ENCODE measurements at places on chromosomes 2 and 18. TPM values are rescaled to one million over a fixed set of nuclear protein-coding genes. Genes with fewer than 3 reads are reported as not detected.

Gene MOCOS
- 0.11 TPM for total RNA-seq

DNA sequence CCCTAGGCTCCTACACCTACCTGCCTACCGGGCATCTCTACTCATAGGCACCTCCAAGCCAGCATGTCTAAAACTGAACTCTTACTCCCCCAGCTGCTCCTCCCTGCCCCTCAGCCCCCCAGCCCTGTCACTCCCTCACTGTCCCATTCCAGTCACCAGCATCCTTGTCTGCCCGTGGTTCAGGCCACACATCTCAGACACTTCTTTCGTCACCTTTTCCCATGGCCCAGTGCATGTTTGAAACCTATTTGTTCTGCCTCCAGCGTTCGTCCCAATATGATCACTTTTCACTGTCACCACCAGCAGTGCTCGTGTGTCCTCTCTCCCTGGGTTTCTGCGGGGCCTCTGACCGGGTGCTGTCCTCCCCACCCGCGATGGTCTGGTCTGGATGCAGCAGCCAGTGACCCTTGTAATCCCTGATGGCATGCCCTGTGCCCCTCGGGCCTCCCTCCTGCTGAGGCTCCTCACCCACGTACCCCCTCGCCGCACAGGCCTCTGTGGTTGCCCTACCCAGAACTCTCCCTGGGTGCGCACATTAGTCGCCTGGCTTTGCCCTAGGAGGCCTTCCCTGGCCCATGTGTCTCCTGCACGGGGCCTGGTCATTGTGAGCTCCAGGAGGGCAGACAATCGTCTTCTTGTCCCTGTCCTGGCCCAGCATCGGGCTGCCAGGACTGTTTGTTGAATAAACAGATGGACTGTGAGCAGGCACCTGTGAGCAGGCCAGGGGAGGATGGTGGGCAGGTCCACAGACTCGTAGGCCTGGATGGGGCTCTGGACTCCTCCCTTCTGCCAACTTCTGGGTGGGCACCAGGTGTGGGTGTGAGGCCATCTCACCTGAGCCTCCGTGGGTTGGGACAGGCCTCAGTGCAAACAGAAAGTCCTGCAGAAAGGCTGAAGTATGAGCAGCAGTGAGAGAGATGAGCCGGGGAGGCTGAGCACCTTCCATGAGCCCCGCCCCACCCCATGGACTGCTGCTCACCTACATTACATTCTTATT lies 15.5 kb downstream of the LDLRAD4 start:
- H3K4me3 ChIP-seq = no peak overlapping the region
- H3K4me1 ChIP-seq = no peaks in the 10 kb centered on the region
- no peaks in the 10 kb centered on the region for H3K27me3 ChIP-seq
- no peak for DNase-seq
- H3K27ac ChIP-seq = no peak overlapping the region

Gene PRSS56
- total RNA-seq = not detected

Gene PRKAG3
- not detected for total RNA-seq

Gene ZNF521
- not detected for total RNA-seq

DNA sequence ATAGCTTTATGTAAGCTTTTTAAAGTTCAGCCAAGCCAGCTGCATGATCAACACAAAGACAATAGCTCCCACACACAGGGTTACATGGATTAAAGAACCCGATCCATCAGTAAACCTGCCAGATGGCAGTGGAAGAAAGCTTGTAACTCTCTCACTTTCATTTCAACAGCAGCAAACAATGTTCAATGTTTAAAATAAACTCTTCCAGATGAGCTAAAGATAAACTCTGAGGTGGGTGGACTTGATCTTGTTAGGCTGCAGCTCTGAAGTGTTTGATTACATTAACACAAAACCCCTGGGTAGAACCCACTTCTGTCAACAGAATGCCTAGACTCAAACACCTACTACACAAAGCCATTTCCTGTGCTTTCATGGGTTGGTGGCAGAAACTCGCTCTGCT lies 13.9 kb downstream of the RDH14 start:
- no peak overlapping the region for H3K4me3 ChIP-seq
- DNase-seq = no peak
- H3K36me3 ChIP-seq = peaks cover 8% of the 10 kb centered on the region
- H3K27ac ChIP-seq = no peak overlapping the region

DNA sequence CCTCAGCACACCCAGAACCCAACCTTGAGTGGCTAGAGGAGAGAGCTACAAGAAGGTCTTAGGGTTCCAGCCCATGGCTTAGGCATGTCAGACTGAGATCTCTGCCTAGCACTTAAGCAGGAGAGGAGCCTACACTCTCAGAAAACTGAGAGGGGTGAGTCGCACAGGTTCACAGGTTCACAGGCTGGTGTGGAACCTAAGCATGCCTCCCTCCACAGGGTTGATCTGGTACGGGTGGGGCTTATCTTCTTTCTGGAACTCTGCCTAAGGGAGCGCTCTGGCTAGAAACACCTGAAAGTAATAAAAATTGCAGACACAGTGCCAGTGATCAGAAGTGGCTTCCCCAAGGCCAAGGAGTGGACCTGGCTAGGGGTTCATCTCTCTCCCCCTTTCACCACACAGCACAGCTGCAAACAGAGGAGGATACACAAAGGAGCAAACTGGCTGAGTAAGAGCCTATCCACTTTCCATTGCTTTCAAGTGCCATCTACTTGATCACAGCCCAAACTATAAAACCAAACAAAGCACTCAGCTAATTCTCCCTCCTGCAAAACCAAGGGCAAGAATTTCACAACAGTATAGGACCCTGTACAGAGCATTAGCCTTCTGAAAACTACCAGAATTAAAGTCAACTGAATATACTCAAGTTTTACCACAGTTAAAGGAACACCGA lies 481.9 kb upstream of the SETBP1 start:
- H3K27me3 ChIP-seq = peaks cover 2% of the 10 kb centered on the region
- DNase-seq = no peak
- H3K36me3 ChIP-seq = no peaks in the 10 kb centered on the region
- no peak overlapping the region for H3K27ac ChIP-seq
- H3K4me1 ChIP-seq = no peaks in the 10 kb centered on the region

- no peaks in the 10 kb centered on the region for H3K36me3 ChIP-seq
- peaks cover 5% of the 10 kb centered on the region for H3K27me3 ChIP-seq
- H3K27ac ChIP-seq = no peak overlapping the region
- H3K4me3 ChIP-seq = no peak overlapping the region
Measured at GRCh38 chr18:10410472-10411308, 43.7 kb upstream of the APCDD1 start.

DNA sequence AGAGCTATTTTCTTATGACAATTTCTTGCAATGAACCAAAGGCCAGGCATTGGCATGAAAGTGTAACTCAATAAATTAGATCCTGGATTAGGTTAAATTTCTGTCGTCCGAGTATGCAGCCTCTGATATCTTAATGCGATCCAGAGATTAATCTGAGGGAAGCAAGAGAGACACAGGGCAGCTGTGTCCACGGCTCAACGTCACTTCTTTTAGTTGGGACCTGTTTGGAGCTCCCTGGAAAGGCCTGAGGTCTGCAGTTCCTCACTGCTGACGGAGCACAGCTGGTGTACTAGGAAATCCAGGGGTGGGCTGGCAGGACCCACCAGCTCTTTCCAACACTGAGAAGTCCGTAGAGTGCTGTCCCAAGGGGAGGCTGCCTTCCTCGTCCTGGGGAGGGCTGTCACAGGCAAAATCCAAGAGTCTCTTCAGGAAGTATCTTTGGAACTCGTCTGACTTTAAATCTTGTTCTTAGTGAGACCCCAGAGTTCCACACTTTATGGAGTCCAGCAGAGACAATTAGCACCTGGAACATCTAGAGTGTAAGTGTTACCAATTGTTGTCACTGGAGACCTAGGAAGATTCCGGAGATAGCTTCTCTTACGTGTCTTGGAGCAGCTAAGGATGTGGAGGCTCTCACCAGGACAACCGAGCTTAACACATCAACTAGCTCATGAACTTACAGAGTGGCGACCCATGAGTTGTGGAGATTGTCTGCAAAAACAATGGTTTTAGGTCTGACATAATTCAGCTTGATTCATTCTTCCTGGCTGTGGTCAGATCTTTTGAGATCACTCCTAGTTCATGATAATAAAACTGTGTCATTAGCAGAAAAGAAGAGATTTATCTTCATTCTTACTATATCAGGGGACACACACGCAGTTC lies 173.7 kb downstream of the ACKR3 start:
- no peak overlapping the region for H3K27ac ChIP-seq
- H3K4me3 ChIP-seq = no peak overlapping the region
- no peaks in the 10 kb centered on the region for H3K4me1 ChIP-seq

Gene VWC2L
- total RNA-seq = not detected

GRCh38 chr2:16629770-16630169 lies 35.9 kb downstream of the CYRIA start:
- no peak for DNase-seq
- peaks cover 5% of the 10 kb centered on the region for H3K27me3 ChIP-seq
- no peaks in the 10 kb centered on the region for H3K36me3 ChIP-seq

Gene HNMT
- total RNA-seq = not detected

GRCh38 chr2:163364736-163365135 lies 371.1 kb downstream of the FIGN start:
- no peak overlapping the region for H3K4me3 ChIP-seq
- no peaks in the 10 kb centered on the region for H3K36me3 ChIP-seq
- H3K27ac ChIP-seq = no peak overlapping the region

DNA sequence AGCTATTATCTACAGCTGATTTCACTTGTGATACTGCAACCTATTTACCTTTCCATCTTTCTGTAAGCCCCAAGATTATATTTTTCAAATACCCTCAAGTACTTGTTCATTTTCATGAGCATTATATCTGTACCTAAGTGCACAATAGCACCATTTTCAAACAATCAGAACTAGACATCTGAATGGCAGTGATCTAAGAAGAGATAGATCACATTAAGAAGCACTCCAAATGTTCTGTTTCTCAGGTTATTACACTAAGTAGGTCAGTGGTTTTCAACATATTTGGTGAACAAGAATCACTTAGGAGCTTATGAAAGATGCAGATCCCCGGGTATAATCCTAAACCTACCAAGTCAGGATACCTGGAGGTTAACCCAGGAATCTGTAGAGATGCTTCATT lies 872.7 kb downstream of the DCDC2C start:
- no peaks in the 10 kb centered on the region for H3K27me3 ChIP-seq
- no peaks in the 10 kb centered on the region for H3K4me1 ChIP-seq
- no peak overlapping the region for H3K27ac ChIP-seq
- DNase-seq = no peak

DNA sequence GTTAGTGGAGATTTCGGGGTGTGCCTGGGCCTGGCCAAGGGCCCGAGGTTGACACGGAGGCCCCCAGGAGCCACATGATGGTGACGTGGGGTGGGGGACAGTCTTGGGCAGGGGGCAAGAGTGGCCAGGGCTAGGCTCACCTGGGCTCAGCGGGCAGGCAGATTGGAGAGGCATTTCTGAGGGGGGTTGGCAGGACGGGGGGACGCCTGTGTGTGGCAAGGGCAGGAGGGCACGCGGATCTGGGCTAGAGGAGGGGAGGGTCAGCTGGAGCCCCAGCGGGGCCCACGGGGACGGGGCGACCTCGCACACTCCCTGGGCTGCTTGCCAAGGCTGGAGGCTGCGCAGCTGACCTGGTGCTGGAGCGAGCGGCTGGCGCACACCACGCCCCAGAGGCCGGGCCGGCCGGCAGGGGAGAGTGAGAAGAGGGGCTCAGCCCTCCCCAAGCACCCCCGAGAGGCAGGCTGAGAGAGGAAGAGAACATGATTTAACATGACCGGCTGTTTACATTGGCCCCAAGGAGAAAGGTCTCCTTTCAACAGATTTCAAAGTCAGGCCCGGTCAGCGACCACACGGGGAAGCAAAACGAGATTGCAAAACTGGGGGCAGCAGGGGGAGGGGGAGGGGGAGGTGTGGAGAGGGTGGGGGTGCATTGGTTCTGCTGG lies 38.0 kb upstream of the SNED1 start:
- no peak overlapping the region for H3K27ac ChIP-seq
- H3K4me3 ChIP-seq = no peak overlapping the region
- DNase-seq = no peak
- no peaks in the 10 kb centered on the region for H3K4me1 ChIP-seq
- no peaks in the 10 kb centered on the region for H3K36me3 ChIP-seq

DNA sequence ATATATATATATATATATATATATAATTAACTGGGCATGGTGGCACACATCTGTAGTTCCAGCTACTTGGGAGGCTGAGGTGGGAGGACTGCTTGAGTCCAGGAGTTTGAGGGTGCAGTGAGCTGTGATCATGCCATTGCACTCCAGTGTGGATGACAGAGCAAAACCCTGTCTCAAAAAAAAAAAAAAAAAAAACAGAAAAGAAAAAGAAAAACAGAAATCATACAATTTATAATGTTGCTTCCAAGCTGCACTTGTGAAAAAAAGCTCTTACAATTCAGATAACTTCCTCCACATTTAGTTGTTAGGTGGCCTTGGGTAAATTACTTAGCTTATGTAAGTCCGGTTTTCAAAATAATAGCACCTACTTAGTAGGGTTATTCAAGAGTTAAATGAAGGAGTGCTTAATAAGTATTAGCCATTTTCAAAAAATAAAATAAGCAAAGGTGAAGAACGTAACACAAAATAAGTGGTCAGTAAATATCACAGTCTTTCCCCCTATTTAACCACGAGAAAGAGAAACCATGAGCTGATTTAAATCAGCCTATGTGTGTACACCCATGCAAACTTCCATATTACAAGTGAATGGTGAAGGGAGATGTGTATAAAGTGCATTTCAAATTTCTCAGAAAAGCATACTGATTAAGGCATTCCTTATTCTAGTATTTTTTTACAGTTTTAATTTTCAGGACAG lies 2.3 kb downstream of the WIPF1 start:
- peak overlapping the region; percentile 97 for H3K27ac ChIP-seq
- no peak for DNase-seq

Gene PNKD
- 18.5 TPM for total RNA-seq

Gene ASTL
- 2.5 TPM for total RNA-seq

DNA sequence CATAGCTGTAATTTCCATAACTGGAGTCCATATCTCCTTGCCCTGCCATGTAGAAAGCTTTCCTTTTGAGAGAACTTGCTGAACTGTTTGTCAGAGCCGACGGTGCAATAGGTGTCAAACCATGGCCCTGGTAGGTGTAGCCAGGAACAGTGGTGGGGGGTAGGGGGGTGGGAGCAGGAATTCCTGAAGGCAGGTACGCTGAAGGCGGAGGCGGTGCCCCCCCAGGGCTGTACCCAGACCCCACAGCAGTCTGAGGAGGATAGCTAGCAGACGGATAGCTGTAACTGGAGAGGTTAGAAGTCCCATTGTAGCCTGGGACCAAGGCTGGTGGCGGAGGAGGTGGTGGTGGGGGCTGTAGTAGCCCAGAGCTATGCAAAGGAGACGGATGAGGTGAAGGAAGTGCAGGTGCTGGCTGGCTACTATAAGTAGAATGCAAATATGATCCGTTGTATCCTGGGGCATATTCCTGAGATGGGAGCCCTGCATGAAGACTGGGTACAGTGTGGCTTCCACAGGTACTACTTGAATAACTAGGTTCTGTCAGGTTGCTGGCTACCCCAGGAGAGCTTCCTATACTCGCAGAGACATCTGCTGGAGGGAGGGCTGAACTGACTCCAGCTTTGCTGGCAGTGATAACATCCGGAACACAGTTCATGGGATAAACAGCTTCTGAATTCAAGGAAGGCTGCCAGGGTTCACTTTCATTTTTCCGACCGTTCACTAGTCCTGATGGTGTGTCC lies 124.8 kb downstream of the FIGN start:
- H3K36me3 ChIP-seq = no peaks in the 10 kb centered on the region
- no peak overlapping the region for H3K4me3 ChIP-seq
- no peaks in the 10 kb centered on the region for H3K4me1 ChIP-seq
- H3K27ac ChIP-seq = no peak overlapping the region

- H3K27ac ChIP-seq = no peak overlapping the region
- peaks cover 16% of the 10 kb centered on the region for H3K27me3 ChIP-seq
- H3K4me3 ChIP-seq = no peak overlapping the region
Measured at GRCh38 chr2:95376311-95377215, 25.9 kb upstream of the FAHD2A start.

- peaks cover 16% of the 10 kb centered on the region for H3K4me1 ChIP-seq
- no peak for DNase-seq
- no peak overlapping the region for H3K27ac ChIP-seq
Measured at GRCh38 chr2:168635065-168635577, 167.3 kb upstream of the NOSTRIN start.

Gene MOB4
- 10.8 TPM for total RNA-seq
